ENCODE measurements at places on chromosomes 6 and 20.

DNA sequence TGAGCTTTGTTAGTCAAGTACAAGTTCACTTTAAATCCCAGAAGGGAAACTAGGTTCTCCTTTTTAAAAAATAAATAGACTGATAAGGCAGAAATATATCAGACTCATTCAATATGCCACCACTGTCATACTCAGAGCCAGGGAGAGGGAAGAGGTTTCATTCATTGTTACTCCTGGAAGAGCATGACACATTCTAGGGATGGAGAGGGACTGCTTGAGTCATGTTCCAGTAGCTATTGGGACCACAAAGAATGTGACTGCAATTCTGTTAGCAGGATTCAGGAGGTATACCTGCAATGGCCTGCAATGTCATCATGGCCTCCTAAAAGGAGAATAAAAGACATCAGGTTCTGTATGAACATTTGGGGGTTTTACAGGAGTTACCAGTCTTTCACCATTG lies 167.6 kb downstream of the TFAP2B start:
- DNase-seq = no peak

DNA sequence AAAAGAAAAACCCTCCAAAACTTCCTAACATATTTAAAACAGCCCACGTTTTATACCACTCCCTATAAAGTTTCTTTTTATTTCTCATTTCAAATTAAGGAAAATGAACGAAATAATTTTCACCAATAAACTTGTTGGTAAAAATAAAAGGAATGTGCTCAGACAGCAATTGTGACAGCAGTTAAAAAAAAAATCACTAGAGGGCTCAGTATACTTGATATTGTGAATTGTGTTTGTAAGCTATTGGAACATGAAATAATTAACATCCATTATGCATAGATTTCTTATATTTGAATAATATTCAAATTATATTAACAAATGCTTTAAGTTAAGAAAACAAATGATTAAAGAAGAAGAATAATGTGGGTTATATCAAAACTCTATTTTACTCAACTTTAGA lies 105.5 kb downstream of the ASCC3 start:
- DNase-seq = no peak

GRCh38 chr6:38302838-38303237 lies 336.9 kb downstream of the BTBD9 start:
- no peak for DNase-seq

DNA sequence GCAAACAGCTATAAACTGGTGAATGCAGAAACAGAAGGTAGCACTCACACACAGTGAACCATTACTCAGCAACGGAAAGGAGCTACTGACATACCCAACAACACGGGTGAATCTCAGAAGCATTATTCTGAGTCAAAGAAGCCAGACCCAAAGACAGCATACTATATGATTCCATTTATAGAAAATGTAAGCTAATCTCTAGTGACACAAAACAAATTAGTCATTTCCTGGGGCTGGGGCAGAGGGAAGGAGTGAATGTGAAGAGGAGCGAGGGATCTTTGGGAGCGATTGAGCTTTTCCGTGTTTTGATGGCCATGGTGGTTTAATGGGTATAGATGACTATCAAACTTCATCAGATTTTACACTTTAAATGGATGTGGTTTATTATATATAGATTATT lies 614.6 kb downstream of the DHX35 start:
- no peak for DNase-seq

GRCh38 chr20:57834306-57835073 lies 124.7 kb upstream of the PMEPA1 start:
- no peak for DNase-seq

- no peak for DNase-seq
Measured at GRCh38 chr20:57457243-57458095, 66.3 kb downstream of the RBM38 start.

- no peak for DNase-seq
Measured at GRCh38 chr20:47929368-47930115, 144.3 kb upstream of the SULF2 start.

DNA sequence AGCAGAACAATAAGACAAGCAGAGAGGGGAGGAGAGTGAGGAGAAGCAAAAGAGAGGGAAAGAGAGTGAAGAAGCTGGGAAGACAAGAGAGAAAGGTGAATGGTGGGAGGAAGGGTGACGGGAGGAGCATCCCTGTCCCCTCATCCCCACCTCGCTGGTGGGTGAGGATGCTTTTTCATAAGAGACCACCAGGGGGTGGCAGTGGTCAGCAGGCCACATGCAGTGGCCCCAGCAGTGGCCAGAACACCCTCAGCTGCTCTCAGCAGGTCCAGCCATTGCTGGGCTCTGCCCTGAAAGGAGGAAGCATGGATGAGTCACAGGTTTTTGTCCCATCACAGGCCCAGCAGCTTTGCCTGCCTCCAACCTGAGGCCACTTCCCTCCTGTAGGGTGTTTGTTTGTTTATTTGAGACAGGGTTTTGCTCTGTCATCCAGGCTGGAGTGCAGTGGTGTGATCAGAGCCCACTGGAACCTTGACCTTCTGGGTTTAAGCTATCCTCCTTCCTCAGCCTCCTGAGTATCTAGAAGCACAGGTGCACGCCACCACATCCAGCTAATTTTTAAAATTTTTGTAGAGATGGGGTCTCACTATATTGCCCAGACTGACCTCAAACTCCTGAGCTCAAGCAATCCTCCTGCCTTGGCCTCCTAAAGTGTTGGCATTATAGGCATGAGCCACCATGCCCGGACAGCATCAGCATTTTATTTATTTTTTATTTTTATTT lies 24.0 kb downstream of the FGD2 start:
- DNase-seq = peak; percentile 73

- DNase-seq = no peak
Measured at GRCh38 chr20:48325656-48326433, 502.0 kb downstream of the PREX1 start.

DNA sequence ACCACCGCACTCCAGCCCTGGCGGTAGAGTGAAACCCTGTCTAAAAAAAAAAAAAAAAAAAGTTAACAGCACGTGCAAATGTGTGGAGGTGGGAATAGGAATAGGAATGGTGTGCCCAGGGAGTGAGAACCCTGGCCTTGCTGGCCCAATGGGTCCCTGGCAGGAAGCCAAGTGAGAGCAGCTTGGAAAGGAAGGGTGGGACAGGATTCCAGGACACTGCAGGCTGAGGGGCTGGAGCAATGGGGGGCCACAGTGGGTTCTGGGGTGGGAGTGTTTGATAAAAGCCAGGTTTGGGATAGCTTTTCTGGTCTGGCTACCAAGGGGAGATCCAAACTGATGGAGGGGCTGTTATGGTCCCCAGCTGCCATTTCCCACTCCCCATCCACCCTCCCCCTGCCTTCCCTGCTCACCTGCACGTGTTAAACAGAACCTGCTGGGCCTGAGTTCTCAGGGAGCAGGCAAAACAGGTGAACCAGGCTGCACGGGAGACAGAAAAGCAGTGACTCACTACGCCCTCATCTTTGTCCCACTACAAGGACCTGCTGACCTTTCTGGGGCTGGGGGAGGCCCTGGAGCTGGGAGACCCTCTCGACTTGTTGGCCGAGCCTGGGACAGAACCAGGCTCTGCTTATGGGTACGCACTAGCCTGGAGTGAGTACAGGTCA lies 3.3 kb downstream of the SUN5 start:
- DNase-seq = no peak

GRCh38 chr6:108117427-108118358 lies 43.2 kb upstream of the OSTM1 start:
- peak; percentile 65 for DNase-seq

GRCh38 chr6:36780442-36781177 lies 58.6 kb downstream of the CPNE5 start:
- DNase-seq = no peak

DNA sequence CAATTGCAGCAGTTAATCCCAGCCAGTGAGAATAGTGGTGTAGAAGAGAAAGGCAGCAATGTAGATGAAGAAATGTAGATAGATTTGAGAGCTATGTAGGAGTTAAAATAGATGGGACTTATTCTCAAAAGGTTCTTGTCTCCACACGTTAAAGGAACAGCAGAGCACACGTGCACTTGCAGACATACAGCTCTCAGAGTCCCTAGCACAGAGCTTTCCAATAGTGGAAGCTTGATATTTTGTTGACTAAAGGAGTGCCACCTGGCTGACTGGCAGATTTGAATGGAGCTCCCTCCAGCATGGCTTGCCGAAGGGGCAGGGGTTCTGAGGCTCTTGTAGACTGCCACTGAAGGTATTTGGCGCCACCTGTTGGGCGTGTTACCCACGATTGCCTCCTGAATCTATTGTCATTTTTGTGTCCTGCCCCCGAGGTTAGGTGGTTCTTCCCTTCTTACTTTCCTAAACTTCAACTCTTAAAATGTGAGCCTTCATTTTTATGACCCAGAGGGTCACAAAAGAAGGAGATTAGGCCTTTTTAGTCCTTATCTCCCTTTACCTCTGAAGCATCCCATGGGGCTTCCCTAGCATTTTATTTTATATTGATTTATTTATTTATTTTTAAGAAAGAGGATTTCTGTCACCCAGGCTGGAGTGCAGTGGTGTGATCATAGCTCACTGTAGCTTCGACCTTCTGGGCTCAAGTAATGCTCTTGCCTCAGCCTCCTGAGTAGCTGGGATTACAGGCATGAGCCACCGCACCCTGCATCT lies 16.4 kb downstream of the BRD2 start:
- DNase-seq = peak; percentile 93

DNA sequence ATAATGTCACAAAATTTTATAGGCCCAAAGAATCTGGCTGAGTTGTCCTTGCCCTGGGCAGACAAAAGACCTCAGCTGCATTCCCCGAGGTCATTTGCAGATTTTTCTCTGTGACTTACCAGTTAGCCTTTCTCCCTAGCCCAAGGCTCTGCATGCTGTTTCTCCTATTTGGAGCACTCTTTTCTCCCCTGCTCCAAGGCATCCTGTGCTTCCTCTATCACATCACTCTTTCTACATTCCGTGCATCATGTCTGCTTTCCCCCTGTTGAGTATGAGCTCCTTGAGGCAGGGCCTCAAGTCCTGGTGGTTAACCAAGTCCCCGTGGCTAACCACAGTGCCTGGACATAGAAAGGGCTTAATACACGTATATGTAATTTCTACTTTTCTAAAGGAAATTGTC lies 593 bp upstream of the GSTA3 start:
- DNase-seq = no peak

- DNase-seq = no peak
Measured at GRCh38 chr6:6057442-6058053, 50.8 kb upstream of the NRN1 start.

DNA sequence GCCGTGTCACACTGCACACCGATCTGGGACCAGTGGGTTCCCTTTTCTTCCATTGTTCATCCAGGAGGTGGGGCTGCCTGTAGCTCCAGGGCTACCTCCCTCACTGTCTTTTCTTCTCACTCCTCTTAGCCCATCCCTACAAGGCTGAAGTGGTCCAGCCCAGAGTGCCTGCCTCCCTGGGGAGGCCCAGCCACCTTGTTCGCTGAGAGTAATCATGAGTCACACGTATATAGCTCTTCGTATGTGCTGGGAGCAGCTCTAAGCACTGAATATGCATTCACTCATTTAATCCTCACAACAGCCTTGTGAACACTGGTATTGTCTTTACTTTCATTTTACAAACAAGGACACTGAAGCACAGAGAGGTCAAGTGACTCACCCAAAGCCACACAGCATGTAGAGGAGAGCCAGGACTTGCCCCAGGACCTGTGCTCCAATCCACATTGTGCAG lies 14.7 kb upstream of the CCDC167 start:
- DNase-seq = no peak

GRCh38 chr6:25834950-25835349 lies 3.1 kb upstream of the SLC17A1 start:
- no peak for DNase-seq

DNA sequence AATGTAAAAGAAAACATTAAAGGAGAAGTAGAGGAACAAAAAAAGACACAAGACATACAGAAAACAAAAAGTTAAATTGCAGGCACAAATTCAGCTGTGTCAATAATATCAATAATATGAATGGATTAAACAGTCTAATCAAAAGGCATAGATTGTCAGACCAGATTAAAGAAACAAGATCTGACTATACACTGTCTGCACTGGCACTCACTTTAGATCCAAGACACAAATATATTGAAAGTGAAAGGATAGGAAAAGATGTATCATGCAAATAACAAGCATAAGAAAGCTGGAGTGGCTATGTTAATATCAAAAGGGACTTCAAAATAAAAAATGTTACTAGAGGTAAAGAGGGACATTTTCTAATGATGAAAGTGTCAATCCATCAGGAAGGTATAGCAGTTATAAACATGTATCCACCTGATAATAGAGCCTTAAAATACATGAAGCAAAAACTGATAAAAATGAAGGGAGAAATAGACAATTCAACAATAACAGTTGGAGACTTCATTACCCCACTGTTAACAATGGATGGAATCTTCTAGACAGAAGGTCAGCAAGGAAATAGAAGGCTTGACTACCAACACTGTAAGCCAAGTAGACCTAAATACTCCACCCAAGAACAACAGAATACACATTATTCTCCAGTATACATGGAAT lies 89.7 kb downstream of the HIVEP1 start:
- DNase-seq = no peak

DNA sequence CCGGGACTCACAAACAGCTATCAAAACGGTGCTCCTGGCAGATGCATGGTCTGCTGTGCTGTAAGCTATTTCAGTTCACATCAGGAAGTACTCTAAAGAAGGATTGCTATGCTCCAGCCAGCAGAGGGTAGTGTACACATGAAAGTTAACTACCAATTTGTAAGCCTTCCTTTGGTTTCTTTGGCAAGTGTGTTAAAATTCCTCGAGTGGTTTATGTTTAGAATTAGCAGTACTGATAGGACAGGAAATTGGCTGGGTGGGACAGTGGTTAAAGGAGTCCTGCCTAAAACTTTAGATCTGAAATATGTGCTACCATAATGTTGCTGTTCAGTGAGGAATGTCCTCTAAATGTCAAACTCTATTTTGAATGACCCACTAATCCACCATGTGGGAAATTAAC lies 47.4 kb downstream of the TRMT11 start:
- peak; percentile 32 for DNase-seq

DNA sequence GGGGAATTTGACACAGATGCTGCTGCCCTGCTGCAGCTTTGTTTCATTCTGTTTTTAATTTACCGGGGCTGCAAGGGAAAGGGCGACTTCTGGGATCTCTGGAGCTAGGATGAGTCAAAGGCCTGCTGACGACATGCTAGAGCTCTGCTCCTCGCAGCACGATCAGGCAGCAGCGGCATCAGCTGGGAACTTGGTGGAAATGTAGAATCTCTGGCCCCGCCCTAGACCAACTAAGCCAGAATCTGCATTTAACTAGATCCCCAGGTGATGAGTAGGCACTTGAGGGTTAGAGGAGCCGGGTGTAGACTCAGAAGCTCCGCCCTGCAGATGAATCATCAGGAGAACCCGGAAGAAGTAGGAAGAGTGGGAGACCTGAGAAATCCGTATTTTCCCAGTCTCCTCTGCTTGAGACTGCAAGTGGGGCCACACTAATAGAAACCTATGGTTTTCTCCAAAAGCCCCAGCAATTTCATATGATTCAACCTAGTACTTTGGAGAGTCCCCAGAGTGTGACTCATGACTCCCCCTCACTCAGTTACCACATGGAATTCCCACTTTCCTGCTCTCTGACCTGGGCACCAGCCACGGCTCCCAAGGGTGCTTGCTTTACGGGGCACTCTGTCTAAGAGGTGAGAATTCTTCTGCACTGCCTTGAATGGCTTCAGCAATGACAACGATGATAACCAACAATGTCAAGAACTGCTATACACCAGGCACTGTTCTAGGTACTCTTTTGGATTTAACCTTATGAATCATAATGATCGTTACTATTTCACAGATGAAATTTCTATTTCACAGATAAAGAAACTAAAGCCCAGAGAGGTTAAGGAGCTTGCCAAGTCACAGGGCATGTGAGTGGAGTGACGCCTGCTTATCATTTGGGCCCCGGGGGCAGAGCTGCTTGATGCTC lies 18.1 kb downstream of the TUBB2B start:
- no peak for DNase-seq

GRCh38 chr20:39524371-39524911 lies 562.3 kb downstream of the DHX35 start:
- no peak for DNase-seq
